ENCODE measurements at places on chromosomes 5 and 9.

- DNase-seq, result no peak
Observed at GRCh38 chr5:143933451-143933850, 121.5 kb downstream of the HMHB1 start.

DNA sequence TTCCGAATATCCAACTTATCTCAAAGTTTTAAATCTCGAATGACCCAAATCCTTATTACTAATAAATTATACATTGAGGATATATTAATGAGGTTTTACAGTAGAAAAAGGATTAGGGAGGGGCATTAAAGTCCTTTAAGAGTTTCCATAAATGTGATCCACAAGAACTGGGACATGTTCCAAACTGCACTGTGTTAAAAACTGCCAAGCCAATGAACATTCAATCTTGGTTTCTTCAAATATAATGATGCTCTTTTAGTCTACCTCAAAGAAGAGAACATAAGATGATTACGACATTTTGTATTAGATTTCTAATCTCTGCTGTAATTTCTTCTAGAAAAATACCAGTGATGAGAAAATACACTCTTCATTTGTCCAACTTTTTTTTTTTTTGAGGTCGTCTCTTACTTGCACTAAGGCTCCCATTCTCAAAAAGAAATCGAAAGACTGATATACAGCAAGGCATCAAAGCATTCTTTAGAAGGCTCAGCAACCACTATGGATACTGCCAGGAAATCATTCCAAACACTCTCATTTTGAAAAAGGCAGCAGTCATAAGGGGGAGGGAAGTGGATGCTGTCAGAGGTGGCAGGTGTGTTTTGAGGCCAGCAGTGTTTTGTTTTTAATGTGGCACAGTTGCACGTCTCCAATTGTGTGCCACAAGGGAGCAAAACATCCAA lies 1.7 kb downstream of the PTAR1 start:
- DNase-seq, result no peak

GRCh38 chr5:165981671-165982070 lies 2309.8 kb upstream of the WWC1 start:
- no peak for DNase-seq

GRCh38 chr5:139808481-139809330 lies 13.1 kb downstream of the PSD2 start:
- DNase-seq, result peak; percentile 71

- DNase-seq, result no peak
Observed at GRCh38 chr5:28254846-28255245, 1216.5 kb upstream of the CDH9 start.

DNA sequence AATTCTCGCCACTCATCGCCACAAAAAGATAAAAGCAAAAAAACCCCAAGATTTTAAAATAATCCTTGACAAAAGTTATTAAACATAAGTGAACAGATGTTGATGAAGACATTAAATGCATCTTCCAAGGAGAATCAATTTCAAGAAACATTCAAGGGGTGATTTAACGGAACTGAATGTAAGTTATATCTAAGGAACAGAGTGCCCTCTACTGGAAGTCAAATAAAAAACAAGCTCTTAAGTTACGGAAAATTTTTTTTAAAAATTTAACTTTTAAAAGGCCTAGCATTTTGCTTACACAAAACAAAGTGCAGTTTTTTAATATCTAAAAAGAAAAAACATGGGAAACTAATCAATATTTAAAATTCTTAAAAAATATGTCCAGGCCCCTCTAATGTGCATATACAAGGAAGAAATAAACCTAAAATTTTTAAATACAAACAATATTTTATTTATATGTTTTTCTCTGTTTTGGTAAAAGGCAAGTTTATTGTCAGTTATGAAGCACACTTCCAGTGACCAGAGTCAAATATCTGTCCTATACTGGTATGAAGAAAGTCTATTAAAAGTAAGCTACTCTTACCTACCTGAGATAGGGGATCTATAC lies 28.0 kb downstream of the TEX10 start:
- DNase-seq, result peak; percentile 20
